CD4-positive, alpha-beta T cell (primary cell): ENCODE measurements at places on chromosomes 6 and 20. TPM values are rescaled to one million over a fixed set of nuclear protein-coding genes. Genes with fewer than 3 reads are reported as not detected.

Gene LY6G6D
- total RNA-seq, result not detected

- H3K4me3 ChIP-seq, result no peak overlapping the region
- no peaks in the 10 kb centered on the region for H3K36me3 ChIP-seq
- no peak for DNase-seq
- peaks cover 20% of the 10 kb centered on the region for H3K4me1 ChIP-seq
Measured at GRCh38 chr6:33118525-33119123, 42.8 kb downstream of the HLA-DPB1 start.

Gene TAAR9
- total RNA-seq, result not detected

- DNase-seq, result no peak
- H3K4me1 ChIP-seq, result no peaks in the 10 kb centered on the region
- H3K27me3 ChIP-seq, result no peaks in the 10 kb centered on the region
- no peaks in the 10 kb centered on the region for H3K36me3 ChIP-seq
- no peak overlapping the region for H3K27ac ChIP-seq
- no peak overlapping the region for H3K4me3 ChIP-seq
Measured at GRCh38 chr6:124033501-124033900, 229.8 kb downstream of the NKAIN2 start.

Gene FARS2
- total RNA-seq, result 12.8 TPM

Gene CGA
- total RNA-seq, result not detected

DNA sequence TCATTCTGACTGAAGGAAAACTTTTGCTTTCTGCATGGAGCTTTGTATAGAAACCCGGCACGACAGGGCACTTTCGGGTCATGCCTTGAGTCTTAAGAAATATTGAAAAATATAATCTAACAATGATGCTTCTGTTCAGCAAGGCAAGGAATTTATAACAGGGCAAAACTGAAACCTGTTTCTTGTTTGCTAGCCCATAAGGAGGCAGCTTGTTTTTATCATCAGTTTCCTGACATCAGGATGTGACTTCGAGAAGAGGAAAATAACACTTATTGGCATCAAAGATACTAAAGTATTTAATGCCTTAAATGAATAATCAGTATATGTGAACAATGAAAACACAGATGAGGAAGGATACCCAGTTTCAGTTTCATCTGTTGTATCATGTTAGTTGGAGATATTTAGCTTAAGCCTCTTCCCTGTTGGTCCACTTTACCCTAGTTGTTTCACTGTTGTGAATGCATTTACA, 146.5 kb downstream of the CDKAL1 start:
- no peak overlapping the region for H3K4me3 ChIP-seq
- no peaks in the 10 kb centered on the region for H3K36me3 ChIP-seq
- no peak overlapping the region for H3K27ac ChIP-seq
- H3K4me1 ChIP-seq, result no peaks in the 10 kb centered on the region
